ENCODE measurements at places on chromosomes 7 and 10. TPM values are rescaled to one million over a fixed set of nuclear protein-coding genes. Genes with fewer than 3 reads are reported as not detected.

GRCh38 chr10:29100505-29100904 is 188.4 kb upstream of the LYZL1 start:
- no peak for DNase-seq

GRCh38 chr10:43981232-43981631 is 332.6 kb upstream of the ZNF32 start:
- no peak for DNase-seq

GRCh38 chr7:99375070-99375807 is 709 bp downstream of the ARPC1B start:
- DNase-seq = peak; percentile 79

DNA sequence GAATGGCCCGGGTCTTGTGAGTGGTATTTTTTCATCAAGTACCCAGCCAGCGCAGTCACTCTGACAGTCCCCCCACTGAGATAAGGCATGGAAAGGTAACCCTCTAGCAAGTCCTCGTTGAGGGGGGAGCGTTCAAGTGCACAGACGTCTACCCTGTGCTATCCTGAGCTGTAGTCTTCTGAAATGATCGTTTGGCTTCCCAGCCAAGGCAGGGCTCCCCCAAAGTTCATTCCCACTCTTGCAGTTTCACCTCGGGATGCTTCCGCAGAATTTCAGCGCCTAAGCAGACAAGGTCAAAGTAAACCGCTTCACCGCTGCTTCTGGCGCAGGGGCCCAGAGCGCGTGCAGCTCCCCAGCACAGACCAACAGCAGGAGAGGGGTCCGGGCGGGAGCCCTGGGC is 1.8 kb downstream of the INSYN2A start:
- no peak for DNase-seq

GRCh38 chr10:129718548-129719414 is 245.3 kb downstream of the EBF3 start:
- no peak for DNase-seq

DNA sequence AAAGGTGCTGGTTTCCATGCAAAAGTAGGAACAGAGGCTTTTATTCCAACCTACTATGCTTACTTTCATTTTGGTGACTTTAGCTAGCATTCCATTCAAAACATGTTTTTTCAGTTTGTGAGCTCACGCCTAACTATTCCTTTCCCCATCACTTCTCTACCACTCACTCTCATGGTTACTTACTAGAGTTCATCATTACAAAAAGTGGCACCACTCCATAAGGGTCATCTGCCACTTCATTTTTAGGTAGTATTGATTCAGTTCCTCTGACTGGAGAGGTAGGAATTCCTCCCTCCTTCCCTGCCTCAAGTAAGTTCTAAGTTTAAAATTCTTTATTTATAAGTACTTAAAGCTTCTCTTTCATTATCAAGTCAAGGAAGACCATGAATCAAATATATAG is 543.1 kb downstream of the HTR7 start:
- no peak for DNase-seq

DNA sequence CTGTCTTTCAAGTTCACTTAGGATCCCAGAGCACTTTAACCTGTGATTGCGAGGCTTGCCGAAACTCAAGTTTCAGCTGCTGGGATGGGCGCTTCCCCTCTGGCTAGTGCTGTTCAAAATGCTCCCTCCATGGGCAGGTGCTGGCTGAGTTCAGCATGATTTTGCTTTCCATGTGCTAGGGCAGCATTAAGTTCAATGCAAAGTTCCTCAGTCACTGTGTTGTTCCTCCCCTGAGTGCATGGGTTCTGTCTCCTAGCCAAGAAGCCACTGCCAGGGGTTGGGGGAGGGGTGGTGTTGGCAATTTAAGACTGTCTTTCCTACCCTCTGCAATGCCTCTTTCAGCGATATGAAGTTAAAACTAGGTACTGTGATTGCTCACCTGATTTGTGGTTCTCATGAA is 56.5 kb upstream of the HELLS start:
- no peak for DNase-seq

GRCh38 chr7:35905555-35905954 is 104.7 kb downstream of the SEPTIN7 start:
- DNase-seq = no peak

DNA sequence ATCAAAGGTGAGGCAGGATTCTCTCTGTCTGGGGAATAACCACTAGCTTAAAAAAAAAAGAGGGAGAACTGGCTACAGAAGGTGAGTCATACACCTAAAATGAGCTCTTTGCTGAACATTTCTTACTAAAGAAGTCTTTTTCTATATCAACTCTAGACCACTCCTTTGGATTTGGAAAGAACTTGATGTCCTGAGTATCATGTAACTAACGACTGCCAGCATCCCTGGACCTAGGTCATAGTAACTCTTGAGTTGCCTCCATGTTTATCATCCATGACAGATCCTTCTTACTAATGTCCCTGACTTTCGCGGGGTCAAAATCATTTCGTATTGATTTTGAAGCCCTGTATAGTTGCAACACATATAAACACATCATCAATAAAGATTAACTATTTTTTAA is 89.1 kb downstream of the CNOT4 start:
- DNase-seq = no peak

GRCh38 chr10:119165171-119166117 is at the start of gene SFXN4:
SFXN4 (minus strand) TSS chr10:119165714; CDS start chr10:119165647, 67 bp downstream.
- DNase-seq = peak; percentile 87

GRCh38 chr7:17495655-17496394 is 197.4 kb downstream of the AHR start:
- DNase-seq = no peak

GRCh38 chr7:129874722-129875121 is 78.0 kb downstream of the UBE2H start:
- DNase-seq = no peak

LIPK gene
- not detected for total RNA-seq

MSMB gene
- 4.0 TPM for total RNA-seq

DIP2C gene
- 11.4 TPM for total RNA-seq

MKI67 gene
- total RNA-seq = 111 TPM

POLR2J2 gene
- total RNA-seq = 13.7 TPM

Measured in Caco-2 (cell line).